ENCODE measurements at places on chromosomes 13 and 19. TPM values are rescaled to one million over a fixed set of nuclear protein-coding genes. Genes with fewer than 3 reads are reported as not detected.
A peak's percentile ranks its signal among the peaks of the same experiment; 100 is the strongest.

DNA sequence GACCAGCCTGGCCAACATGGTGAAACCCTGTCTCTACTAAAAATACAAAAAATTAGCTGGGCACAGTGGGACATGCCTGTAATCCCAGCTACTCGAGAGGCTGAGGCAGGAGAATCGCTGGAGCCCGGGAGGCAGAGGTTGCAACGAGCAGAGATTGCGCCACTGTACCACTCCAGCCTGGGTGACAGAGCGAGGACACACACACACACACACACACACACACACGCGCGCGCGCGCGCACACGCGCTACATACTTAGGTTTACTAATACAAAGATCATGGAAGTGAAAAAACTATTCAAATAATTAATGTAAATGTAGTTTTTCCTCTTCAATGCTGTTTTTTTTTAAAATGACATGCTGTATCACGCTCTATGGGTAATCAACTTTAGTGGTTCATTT lies 58.5 kb upstream of the ZDHHC20 start:
- DNase-seq, result no peak

DNA sequence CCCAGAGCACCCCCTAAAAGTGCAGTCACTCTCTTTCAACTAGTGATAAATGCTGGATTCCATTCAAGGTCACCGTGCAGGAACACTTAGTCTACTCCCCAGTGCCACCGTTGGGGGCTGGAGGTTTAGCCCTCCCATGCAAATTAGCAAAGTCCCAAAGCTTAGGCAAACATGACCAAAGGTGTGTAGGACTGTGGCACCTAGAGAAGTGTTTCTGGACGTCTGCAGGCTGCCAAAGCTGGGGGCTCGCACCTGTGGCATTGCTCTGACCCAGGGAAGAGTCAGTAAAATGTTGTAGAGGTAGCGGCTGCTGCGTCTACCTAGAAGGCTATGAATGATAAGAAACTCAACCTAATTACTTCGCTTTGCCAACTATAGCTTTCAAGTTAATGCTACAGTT lies 13.9 kb downstream of the COL4A1 start:
- no peak for DNase-seq

GRCh38 chr19:980133-980998 lies 3.8 kb upstream of the WDR18 start:
- no peak for DNase-seq

GRCh38 chr13:57673197-57673596 lies 41.7 kb downstream of the PCDH17 start:
- DNase-seq, result no peak

DNA sequence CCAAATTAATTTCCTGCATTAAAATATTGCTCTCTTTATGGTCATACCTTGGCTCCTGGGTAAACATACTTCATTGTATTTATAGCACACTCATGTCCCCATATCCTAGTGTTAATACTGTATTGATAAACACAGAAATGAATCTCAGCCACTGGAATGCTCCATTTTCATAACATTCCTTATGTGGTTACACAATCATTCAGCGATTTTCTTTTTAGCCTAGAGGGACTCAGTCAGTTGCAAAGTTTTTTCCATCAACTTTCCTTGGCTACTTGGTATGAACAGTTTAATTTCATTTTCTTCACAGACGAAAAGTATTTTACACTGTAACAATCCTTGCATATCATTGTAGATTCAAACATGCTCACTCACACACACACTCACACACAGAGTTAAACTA lies 471.5 kb downstream of the FGF14 start:
- DNase-seq, result no peak

GRCh38 chr13:74966275-74966674 lies 515.7 kb downstream of the TBC1D4 start:
- no peak for DNase-seq

DNA sequence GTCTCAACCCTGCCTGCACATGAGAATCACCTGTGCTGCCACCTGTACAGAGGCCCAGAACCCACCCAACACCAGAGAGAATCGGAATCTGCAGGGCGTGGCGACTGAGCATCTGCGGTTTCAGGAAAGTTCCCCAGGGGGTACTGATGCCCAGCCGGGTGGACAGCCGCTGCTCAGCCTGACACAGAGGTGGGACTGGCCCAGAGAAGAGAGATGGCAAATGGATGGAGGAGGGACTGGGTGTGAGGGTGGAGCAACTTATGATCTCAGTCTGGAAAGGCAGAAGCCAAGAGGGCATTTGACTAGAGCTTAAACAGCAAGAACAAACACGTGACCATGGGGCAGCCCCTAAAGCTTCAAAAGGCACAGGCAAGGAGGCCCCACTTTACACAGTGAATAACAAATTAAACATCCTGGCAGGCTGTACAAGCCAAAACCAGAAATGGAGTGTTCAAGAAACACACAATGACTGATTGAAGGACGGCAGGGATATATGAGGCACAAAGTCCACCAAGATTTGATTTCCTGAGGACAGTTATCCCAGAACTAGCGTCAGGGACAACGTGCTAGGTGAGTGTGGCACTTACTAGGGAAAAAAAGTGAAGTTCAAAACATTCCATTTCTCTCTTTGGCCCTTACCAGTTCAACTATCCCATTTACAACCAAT lies 3.1 kb downstream of the RANBP3 start:
- DNase-seq, result peak; percentile 17

DNA sequence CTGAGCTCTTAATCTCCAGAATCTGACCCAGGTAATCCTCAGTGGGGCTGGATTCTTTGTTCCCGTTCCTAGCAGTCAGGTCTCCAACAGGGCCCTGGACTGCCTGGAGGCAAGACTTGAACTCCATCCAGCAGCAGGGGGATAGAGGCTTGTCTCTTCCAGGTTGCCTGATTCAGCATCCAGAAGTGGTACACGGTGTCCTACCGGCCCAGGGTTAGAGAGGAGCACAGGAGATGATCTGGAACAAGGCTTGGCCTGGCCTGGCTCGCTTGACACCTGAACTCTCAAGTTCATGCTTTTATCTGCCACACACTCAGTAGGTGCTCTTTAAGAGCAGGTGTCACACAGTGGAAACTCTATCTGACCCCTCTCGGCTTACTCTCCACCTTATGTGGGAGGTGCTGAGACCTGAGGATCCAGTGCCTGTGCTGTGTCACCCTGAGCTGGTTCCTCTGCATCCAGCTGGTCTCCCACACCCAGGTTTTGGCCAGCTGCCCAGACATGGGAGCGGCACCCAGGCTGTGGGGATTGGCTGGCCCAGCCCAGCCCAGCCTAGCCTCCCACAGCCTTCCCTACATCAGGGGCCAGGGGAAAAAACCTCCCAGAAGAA lies at the start of gene CYP4F3:
TSS of gene CYP4F3 (plus strand) at position 604 of the 610 bp plus-strand sequence. CDS start 519 bp downstream, outside the sequence.
- peak; percentile 90 for DNase-seq

- no peak for DNase-seq
Observed at GRCh38 chr19:12453495-12453894, 12.7 kb upstream of the ZNF443 start.

DNA sequence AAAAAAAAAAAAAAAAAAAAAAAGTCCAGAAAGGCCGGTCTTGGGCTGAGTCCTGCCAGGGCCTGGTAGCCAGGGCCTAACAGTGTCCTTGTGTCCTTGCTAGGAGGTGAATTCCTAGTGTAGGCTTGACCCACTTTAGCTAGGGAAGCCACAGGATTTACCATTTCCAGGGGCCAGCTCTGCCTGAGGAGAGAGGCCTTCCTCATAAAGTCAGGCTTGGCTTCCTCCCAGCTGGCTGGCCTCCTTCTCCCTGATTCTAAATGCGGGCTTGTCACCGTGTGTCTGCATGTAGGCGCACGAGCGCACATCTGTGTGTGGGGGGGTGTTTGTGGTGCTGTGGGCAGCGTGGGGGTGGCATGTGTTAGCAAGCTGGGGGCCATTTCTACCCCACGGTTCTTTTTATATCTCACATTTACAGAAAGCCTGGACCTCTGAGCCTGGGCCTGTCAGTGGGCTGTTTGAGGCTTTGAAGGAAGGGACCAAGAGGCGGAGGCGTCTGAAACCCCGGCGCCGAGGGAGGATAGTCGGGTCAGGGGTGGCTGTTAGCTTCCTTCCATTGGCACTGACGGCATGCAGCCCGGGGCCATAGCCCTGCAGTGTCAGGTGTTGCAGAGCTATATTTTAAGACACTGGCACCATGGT lies 31.7 kb downstream of the IER2 start:
- DNase-seq, result peak; percentile 71

- no peak for DNase-seq
Observed at GRCh38 chr19:51020988-51021651, 1.6 kb upstream of the KLK10 start.

DNA sequence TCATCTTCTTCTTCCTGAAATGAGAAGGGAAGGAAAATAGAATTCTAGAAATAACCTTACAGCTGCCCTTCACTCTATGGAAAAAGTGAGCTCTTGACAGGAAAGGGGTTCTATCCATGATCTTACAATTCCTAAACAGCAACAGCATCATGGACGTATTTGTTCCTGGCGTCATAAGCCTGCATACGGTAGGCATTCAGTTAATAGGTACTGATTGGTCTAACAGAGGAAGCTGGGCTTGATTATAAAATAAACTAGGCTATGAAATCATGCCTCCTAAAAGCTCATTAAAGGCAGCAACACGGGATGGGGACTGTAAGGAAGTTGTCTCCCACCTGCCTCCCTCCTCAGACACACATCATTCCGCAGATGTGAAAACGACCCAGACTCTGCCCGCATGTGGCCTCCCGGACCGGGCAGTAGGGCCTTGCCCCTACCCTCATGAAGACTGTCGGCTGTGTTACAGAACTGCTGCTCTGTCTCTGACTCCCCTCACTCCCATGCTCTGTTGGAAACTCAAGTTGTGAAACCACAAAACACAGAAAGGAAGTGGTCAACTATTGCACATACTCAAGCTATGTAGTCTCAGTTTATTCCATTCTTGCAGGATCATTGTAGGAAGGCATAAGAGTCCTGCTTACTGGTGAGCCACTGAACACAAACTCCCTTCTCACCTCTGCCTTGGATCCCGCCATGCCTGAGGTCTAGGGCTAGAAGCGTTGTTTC lies 129.8 kb downstream of the DLEU7 start:
- no peak for DNase-seq

GRCh38 chr13:112728375-112729126 lies 38.7 kb downstream of the ATP11A start:
- no peak for DNase-seq

- DNase-seq, result no peak
Observed at GRCh38 chr13:33379608-33380007, 94.1 kb upstream of the STARD13 start.

GRCh38 chr13:97446448-97446847 lies 12.5 kb downstream of the RAP2A start:
- no peak for DNase-seq

- DNase-seq, result no peak
Observed at GRCh38 chr13:69817333-69817869, 290.2 kb upstream of the ATXN8OS start.

- DNase-seq, result no peak
Observed at GRCh38 chr19:35039881-35040825, 1.4 kb upstream of the HPN start.

DNA sequence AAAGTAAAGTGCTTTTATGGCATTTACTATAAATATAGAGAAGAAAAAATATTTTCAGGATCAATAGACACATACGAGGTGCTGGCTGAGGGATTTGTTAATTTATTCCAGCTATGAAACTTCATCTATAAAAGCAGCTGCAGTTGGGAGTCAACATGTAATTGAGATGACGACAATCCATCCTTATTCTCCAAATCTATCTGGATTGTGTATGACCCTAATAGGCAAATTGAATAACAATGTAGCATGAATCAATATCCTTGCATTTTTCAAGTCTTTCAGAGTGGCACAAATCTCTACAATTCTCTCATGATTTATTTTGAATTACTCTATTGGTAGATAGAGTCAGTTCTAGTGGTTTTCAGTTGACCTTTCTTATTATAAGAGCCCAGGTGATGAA lies 1296.5 kb upstream of the SPRY2 start:
- DNase-seq, result no peak

DNA sequence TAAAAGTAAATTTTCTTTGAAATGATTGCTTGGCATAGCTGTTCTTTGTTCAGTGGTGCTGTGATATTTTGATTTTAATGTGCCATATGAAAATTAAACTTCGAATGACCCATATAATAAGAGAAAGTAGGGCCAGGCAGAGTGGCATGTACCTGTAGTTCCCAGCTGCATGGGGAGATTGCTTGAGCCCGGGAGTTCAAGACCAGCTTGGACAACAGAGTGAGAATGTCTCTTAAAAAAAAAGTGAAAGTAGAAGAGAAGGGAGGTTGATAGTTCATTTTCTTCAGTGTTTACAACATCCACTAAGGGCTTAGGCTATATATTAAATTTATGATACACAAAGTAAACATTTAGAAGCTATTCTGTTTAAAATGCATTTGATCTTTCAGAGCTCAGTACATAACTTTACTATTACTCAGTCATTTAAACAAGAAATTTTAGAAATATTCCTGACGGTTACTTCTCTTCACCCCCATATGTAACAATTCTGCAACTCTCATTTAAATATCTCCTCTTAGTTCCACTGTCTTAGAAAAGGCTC lies 17.2 kb upstream of the RFC3 start:
- DNase-seq, result no peak

The ATP4B gene
- not detected for polyA plus RNA-seq

The IZUMO2 gene
- polyA plus RNA-seq, result not detected

The NLRP5 gene
- not detected for polyA plus RNA-seq

The RFPL4AL1 gene
- polyA plus RNA-seq, result not detected

The FAM216B gene
- 10.5 TPM for polyA plus RNA-seq

The C19orf81 gene
- 0.52 TPM for polyA plus RNA-seq

The NKPD1 gene
- 0.07 TPM for polyA plus RNA-seq

The SLC10A2 gene
- not detected for polyA plus RNA-seq

The IL12RB1 gene
- 0.32 TPM for polyA plus RNA-seq

The MAG gene
- 1.3 TPM for polyA plus RNA-seq

The CD177 gene
- polyA plus RNA-seq, result 0.02 TPM
